ENCODE measurements at places on chromosomes 7 and 10.
A peak's percentile ranks its signal among the peaks of the same experiment; 100 is the strongest.

- no peak for DNase-seq
These were observed 6.1 kb downstream of the GSTO2 start for GRCh38 chr10:104274762-104275721.

GRCh38 chr7:5872326-5872725 lies 8.3 kb upstream of the OCM start:
- peak; percentile 1 for DNase-seq

GRCh38 chr10:110057456-110057855 lies 49.7 kb downstream of the ADD3 start:
- DNase-seq, result no peak

DNA sequence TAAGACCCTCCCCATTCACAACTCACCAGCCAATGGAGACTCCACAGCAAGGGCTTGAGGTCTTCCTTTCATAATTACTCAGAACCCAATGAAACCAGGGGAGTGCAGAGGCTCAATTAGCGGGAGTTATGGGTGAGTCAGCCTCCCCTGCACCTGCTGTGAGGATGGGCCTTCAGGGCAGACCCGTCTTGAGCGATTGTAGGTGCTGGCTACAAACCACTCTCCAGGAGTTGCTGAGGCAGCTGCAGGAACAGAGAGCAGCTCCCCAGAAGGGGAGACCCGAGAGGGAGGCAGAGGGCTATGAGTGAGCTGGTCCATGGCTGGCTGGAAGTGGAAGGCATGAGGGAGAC lies 58.5 kb upstream of the SORCS3 start:
- DNase-seq, result no peak

GRCh38 chr7:158472596-158472995 lies 115.0 kb downstream of the PTPRN2 start:
- no peak for DNase-seq

- no peak for DNase-seq
These were observed 462.4 kb downstream of the DNAJB6 start for GRCh38 chr7:157799076-157799685.

DNA sequence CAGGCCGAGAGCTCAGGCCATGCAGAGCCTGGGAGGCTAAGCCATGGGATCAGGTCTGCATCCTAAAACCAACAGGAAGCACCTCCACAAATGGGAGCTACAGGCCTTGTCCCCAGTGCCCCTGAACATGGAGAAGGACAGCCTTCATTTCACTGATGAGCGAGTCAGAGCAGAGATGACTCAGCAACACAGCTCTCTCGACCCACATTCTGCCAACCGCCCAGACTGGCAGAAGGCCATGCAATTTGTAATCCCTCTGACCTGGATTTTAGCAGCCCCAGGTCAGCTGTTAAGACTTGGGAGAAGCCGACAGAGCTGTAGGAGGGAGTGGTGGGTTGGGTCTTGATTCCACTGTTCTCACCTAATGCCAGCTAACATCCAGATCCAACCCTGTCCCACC lies 25.5 kb downstream of the VOPP1 start:
- peak; percentile 89 for DNase-seq

DNA sequence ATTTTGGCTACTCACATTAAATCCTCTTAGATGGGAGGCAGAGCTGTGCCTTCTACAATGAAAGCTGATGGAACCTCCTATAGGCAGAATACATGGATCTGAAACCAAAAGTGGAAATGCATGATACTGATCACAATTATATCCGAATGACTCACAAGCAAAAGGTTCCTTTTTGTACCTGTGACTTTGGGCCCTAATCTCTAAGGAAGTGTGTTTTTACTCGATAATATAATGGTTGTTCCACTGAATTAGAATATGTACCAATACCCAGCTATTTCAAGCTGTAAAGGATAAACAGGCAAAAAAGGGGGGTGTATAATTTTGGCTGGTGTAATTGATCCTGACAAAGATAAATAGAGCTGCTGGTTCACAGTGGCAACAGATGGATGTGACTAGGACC lies 17.6 kb upstream of the LAMB1 start:
- no peak for DNase-seq

DNA sequence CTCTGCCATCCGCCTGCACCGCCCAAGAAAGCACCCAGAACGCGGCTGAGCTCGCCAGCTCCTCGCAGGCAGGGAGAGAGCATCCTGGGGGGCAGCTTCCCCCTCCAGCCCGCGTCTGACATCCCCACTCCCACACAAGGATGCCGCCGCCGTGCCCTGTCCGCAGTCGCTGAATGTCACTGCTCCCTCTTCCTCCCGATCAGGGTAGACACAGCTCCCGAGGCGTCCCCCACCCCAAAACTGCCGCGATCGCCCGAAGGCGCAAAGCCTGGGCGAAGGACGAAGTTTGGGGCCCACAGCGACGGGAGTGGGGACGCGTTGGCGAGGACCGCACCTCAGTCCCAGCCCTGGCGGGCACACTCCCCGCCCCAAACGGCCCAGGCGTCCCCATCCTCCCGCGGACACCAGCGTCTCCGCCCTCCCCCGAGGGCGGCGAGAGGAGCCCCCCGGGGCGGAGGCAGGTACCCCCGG lies 1.5 kb upstream of the KAT6B start:
- DNase-seq, result peak; percentile 29

DNA sequence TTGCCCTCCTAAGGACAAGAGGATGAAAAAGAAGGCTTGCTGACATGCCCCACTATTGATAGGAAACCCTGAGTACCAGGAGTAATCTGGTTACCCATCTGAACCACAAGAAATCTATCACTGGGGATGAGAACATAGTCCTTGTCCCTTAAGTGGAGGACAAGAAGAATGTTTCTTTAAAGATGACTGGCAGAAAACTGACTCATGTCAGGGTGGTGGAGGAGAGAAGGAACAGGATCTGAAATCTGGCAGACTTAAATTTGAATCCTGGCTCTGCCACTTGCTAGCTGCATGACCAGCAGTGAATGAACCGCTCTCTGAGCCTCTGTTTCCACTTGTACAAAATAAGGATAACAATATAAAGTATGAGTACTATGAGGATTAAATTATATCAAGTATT lies 38.9 kb upstream of the XPNPEP1 start:
- peak; percentile 73 for DNase-seq

DNA sequence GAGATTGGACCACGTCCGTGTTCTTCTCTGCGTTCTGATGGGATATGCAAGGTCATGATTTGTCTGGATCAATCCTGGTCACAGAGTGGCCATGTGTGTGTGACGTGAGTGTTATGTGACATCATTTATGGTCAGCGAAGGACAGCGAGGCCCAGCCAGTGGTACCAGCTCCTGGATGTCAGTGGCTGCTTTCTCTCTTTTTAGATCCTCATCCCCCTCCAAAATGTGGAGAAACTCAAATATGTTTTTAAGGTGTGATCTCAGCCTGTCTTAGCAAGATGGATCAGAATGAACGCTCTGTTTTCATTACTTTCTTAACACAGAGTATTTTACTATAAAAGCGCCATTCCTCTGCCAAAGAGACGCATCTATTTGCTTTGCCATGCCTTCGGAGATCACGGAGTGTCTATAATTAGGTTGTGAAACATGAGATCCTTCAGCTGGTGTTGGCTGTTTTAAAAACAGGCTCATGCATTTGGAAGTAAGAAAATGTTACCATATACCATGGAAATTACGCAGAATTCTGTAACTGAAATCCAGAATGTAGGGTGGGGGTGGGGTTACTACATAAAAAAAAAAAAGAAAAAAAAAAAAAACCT lies 245.5 kb upstream of the TCERG1L start:
- DNase-seq, result no peak

- DNase-seq, result no peak
These were observed 11.9 kb downstream of the STRA8 start for GRCh38 chr7:135245226-135246190.

DNA sequence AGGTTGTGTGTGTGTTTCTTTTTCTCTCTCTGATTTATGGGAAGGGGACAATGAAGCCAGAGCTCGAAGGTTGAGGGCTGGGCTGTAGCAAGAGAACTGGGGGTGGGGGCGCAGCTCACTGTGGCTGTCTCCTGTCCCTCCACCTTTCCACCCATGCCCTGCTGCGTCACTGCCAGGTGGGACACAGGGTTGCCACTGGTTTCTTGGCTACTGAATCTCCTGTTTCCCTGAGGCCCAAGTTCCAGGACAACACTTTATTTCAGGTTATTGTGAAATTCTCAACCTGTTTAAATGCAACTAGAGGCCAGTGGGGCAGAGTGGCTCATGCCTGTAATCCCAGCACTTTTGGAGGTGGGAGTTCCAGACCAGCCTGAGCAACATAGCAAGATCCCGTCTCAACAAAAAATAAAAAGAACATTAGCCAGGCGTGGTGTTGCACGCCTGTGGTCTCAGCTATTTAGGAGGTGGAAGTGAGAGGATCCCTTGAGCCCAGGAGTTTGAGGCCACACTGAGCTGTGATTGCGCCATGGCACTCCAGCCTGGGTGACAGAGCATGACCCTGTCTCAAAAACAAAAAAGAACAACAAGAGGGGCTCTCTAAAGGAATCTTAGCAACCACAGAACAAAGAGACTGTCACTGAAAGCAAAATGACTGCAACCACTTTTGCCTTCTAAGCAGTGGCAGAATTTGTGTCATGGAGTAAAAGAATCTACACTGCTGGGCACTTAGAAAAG lies 22.6 kb downstream of the TBATA start:
- DNase-seq, result no peak

- DNase-seq, result no peak
These were observed 6.9 kb downstream of the TMEM60 start for GRCh38 chr7:77791336-77791735.

DNA sequence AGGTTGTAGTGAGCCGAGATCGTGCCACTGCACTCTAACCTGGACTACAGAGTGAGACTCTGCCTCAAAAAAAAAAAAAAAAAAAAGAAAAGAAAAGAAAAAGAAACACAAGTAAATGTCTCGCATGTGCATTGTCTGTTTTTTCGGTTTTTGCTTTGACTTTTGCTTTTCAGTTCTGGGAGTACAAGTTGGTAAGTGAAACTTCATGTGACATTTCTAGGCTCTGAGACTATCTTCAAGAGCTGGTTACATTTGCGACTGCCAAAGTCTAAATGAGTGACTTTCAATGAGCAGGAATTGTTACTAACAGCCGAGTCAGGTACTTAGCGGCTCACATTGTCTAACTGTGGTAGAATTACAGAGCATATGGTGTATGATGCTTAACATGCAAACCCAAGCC lies 107.0 kb upstream of the CELF2 start:
- DNase-seq, result no peak

DNA sequence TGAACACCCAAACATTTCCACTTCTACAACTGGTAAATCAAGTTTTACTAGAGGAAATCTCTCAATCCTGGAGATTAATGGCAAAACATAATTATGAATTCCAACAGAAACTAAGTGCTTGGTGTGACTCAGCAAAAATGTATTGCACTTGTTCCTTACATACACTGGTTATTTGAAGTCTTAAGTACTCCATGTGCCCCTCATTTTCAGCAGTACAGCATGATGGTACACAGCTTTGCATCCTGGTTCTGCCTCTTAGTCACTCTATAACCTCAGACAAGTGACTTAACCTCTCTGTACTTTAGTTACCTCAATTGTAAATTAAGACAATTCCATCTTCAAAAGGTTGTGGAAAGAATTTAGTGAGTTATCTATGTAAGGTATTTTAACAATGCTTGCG lies 12.9 kb downstream of the SLC16A12 start:
- peak; percentile 32 for DNase-seq

DNA sequence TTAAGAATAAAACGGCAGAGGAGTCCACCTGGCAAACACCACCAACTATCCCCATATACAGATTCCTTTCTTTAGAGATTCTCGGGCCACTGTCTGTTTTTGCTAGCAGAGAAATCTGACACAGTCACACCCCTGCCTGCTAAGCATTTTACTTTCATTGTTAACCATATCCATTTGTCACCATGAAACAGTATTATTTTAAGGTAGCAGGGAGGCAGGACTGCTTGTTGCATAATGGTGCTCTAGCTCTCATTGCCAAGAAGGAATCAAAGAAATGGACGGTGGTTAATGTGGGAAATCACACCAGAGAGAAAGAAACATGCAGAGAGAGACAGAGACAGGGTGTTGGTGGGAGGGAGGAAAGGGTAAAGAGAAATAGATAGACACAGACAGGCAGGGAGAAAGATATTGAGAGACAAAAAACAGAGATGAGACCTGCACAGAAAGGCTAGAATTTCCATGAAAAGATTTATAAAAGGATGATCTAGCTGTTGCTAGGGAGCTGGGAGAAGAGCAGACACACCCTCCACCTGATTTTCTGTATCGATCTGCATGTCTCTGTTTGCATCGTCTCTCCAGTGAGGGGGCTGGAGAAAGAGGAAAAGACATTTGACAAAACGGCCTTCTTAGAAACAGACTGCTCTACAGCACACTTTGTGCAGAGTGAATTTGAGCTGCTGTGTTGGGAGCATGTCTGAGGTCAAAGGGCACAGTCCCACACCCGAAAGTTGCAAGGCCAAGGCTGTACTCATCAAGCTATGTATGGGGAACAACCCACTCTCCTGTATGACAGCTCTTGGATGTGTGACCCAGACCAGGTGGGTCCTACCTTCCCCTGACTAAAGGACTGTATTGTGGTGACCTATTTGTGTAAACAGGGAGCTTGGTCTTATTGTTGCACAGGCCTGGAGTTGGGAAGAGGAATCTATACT lies 303.1 kb downstream of the FZD1 start:
- DNase-seq, result no peak

GRCh38 chr7:556291-556826 lies 36.7 kb upstream of the PDGFA start:
- no peak for DNase-seq

DNA sequence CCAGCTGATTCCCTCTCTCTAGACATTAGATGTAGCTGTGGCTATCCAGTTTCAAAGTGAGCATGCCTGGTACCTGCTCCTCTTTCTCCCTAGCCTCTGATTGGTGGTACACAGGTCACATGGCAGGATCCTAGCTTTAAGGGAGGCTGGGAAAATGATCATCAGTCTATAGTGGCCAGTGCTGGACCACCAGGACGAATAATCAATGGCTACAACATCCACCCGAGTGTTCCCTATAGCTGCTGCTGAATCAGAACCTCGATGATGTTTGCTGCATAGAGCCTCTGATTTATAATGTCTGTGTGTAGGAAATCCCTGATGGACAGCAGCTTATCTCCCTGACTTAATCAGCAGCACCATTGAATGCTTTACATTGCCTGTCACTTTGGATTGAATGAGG lies 28.9 kb upstream of the LMTK2 start:
- no peak for DNase-seq

DNA sequence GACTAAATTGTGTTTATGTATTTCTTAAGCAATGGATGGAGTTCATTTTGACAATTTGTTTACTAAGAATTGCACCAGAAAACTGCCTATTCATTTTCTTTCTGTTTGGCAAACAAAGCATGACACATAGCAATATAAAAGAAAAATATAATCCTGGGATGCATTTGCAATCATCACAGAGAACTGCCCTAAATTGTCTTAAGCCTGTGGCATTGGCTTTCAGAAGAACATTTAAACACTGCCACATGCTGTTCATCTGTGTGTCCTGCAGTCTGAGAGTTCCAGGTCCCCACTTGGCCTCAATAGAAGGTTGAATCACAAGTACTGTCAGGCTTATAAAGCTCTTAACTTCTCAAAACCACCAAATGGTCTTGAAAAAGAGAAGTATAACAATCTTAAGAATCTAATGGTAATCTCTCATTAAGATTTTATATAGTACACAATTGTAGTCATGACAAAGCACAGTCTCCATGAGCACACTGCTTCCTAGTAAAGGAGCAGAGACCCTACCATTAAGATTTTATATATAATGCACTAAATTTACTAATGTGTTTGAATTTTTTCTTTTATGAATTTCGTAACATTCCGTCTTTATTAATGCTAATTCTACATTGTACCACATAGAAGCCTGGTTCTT lies 29.9 kb downstream of the RNLS start:
- DNase-seq, result peak; percentile 74
